ENCODE measurements at places on chromosomes 12 and 14.

DNA sequence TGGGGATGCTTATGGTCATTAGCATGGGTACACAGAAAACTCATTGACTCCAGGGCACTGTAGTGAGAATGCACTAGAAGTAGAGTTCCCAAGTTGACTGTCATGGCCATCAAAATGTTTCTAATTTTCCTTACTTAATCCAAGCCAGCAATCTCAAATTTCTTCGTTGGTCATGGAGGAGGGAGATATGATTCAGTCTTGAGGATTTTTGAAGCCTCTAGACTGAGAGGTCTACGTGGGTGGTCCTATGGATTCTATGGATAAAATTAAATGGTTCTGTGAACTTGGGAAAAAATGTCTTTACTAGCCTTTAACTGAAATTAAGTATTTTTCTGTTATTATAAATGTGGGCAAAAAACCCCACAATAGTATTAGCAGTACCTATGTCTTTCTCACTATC is 508.5 kb downstream of the FUT8 start:
- no peak for DNase-seq

DNA sequence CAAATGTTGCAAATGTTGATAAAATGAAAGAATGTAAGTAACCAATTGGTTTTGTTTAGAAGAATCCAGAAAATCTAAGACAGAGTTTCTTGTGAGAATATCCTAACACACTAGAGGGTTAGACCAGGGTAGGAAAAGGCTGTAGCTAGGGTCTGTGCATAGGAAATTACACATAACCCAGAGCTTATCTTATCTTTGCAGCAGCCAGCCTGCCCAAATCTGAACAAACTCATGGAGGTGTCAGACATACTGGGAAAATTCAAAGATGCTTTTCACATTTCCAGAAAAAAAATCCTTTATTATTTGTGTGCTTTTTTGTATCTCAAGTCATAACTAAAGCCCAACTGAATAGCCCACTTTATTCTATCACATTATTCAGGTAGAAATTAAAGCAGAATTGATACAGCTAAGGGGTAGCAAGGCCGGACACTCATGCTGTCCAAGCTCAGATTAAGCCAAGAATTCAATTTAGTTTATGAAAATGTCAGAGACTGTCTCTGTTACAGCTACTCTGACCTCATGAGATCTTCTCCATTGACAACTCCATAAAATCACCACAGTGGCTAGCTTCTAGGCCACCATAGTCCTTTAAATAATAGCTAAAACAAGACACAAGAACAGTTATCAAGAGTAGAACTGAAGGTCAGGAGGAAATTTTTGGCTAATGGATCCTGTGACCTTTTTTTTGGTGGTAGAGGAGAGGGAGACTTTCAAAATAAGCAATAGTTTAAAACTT is 169.6 kb upstream of the RASSF8 start:
- DNase-seq: no peak

DNA sequence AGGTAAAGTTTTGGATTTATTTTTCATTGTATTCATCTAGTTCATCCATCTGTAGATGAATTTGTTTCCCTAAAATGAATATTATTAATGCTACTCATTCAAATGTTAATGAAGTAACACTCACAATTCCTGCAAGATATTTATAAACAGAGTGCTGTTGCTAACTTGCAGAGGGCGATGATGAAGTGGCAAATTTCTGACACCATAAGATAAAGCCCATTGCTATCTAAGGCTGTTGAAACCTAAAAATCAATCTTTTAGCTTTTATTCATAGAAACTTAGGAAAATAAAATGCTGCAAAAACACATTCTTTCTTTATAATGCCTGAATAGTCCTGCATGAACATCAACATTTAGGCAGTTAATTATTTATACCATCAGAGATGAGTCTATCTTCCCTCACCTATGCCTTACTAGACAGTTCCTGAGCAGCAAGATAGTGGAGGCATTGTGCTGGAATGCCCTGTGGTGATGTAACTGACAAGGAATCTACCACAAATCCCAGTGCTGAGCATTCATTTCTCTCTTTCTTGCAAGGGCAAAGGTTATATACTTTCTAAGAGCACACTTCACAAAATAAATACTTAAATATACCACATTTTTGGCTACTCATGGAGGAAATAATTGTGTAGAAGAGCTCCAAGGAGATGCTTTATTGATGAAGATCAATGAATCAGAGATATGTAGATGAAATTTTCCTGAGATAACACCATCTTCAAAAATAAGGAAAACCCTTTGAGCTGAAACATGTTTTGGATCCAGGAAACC is 57.6 kb downstream of the LMNTD1 start:
- DNase-seq: no peak

- no peak for DNase-seq
These were observed 66.0 kb upstream of the ACTN1 start for GRCh38 chr14:69044965-69045555.

DNA sequence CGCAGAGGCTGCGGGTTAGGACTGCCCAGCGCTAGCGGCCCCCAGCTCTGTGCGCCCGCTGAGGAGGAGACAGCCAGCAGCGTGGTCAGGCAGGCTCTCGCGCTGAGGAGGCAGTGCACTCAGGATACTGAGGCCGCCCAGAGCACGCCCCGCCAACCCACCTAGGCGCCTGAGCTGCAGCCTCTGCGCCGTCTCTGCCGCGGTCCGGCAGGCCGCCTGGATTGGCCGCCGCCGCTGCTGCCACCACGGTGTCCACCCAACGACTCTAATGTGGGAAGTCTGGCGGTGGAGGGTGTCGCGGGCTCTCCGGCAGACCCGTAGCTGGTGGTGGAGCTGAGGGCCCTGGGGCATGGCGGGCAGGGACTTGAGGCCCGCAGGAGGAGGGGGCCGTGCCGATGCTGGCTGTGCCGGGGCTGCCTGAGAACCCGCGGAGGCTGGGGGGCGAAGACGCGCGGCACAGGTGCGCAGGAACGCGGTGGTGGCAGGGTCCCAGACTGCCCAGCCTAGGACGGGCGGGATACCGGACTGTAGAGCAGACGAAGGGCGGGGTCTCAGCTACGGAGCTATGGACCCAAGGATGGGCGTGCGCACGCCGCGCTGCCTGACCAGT is 69.9 kb downstream of the ASCL4 start:
- DNase-seq: no peak

GRCh38 chr12:98572010-98572409 is 21.5 kb upstream of the SLC25A3 start:
- DNase-seq: no peak

GRCh38 chr12:90502070-90502469 is 452.9 kb downstream of the CCER1 start:
- DNase-seq: no peak

- no peak for DNase-seq
These were observed 28.0 kb downstream of the CEP290 start for GRCh38 chr12:88113871-88114270.

GRCh38 chr14:20516921-20517320 is 11.6 kb downstream of the RNASE10 start:
- no peak for DNase-seq

DNA sequence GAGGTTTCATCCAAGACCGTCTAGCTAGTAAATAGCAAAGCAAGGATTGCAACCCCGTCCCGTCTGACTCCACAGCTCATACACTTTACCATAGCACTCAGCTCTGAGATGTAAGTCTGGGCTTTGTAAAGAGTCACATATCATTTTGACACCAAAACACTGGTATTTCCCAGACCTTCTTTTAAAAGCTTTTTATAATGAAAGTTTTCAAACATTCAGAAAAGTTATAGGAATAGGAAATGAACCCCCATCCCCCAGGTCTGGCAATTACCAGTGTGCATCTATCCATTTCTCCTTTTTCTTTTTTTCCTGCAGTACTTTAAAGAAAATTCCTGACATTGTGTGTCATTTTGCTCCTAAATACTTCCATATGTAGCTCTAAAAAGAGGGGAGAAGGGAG is 183.6 kb upstream of the CCND2 start:
- no peak for DNase-seq

- no peak for DNase-seq
These were observed 69.1 kb upstream of the SSTR1 start for GRCh38 chr14:38138473-38139138.

- DNase-seq: no peak
These were observed 233.6 kb downstream of the C12orf50 start for GRCh38 chr12:87795555-87795954.

GRCh38 chr14:101193106-101193844 is 289.8 kb upstream of the RTL1 start:
- no peak for DNase-seq

DNA sequence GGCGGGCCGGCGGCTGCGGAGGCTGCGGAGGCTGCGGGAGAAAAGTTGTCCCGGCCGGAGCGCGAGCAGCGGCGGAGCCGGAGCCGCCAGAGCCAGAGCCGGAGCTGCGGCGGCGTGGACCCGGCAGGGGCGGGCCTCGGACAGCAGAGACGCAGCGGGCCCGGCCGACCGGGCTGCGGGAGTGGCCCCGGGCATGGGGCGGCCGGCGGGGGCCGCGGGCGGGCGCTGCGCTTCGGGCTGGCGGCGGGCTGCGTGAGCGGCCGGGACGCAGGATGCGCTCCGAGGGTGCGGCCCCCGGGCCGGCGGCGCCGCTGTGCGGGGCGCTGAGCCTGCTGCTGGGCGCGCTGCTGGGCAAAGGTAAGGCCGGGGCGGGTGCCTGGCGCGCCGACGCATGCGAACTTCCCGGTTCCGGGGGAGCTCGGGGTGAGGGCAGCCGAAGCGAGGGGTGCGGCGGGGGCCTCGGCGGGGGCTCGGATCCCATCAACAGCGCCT is at the start of gene TMEM132C:
Gene TMEM132C, plus strand, starts transcription at position 40 of the 492 bp plus-strand sequence. Its CDS starts 233 bp downstream, at position 273.
- no peak for DNase-seq

DNA sequence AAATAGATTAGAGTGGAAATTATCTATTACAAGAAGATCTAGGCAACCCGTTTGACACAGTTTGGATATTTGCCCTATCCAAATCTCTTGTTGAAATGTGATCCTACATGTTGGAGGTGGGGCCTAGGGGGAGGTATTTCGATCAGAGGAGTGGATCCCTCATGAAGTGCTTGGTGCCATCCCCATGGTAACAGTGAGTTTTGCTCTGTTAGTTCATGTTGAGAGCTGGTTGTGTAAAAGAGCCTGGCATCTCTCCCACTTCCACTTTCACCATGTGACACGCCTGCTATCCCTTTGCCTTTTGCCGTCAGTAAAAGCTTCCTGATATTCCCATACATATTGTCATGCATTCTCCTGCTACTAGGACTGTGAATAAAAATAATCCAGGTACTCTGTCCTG is 66.4 kb upstream of the FLRT2 start:
- no peak for DNase-seq

DNA sequence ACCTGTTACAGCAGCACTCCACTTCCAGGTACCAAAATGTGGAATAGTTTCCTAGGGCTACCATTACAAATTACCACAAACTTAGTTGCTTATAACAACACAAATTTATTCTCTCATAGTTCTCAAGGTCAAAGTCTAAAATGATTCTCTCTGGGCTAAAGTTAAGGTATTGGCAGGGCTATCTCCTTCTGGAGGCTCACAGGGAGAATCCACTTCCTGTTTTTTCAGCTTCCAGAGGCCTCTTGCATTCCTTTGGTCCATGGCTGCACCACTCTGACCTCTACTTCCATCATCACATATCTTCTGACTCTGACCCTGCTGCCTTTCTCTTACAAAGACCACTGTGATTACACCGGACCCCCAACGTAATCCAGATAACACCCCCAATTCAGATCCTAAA is 2.9 kb upstream of the GARIN6 start:
- DNase-seq: no peak

DNA sequence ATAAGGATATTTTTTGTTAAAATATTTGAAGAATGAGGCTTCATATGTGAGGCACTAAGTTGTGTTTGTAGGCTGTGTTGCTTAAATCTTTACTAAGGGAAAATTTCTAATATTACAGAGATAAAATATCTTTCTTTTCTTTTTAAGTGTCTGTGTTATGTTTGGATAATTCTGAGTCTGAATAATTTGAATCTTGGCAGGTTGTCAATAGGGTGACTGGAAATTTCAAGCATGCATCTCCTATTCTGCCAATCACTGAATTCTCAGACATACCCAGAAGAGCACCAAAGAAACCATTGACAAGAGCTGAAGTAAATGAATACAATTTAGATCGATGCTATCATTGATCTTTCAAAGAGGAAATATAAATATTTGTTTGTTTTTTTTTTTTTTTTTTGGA is 29.4 kb downstream of the TMPO start:
- DNase-seq: no peak

DNA sequence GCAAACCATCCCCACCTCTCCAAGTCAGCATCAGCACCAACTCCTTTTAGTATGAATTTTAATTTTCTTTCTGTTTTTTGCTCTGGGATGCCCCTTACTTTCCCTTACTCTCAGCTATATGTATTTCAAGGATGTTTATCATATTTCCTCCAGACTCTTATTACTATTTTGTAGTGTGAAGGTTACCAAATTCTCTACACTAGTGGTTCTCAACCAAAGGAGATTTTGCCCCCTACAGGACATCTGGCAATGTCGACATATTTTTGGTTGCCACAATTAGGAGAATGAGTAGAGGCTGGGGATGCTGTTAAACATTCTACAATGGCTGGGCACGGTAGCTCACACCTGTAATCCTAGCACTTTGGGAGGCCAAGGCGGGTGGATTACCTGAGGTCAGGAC is 29.1 kb upstream of the SOS2 start:
- DNase-seq: peak; percentile 22

- DNase-seq: no peak
These were observed 783.0 kb downstream of the TMEM121 start for GRCh38 chr14:106309423-106309822.

Data from left kidney (tissue), 8 donors.